Left cardiac atrium (tissue), 4 donors: ENCODE measurements at places on chromosomes 1 and 21.
A peak's percentile ranks its signal among the peaks of the same experiment; 100 is the strongest.

DNA sequence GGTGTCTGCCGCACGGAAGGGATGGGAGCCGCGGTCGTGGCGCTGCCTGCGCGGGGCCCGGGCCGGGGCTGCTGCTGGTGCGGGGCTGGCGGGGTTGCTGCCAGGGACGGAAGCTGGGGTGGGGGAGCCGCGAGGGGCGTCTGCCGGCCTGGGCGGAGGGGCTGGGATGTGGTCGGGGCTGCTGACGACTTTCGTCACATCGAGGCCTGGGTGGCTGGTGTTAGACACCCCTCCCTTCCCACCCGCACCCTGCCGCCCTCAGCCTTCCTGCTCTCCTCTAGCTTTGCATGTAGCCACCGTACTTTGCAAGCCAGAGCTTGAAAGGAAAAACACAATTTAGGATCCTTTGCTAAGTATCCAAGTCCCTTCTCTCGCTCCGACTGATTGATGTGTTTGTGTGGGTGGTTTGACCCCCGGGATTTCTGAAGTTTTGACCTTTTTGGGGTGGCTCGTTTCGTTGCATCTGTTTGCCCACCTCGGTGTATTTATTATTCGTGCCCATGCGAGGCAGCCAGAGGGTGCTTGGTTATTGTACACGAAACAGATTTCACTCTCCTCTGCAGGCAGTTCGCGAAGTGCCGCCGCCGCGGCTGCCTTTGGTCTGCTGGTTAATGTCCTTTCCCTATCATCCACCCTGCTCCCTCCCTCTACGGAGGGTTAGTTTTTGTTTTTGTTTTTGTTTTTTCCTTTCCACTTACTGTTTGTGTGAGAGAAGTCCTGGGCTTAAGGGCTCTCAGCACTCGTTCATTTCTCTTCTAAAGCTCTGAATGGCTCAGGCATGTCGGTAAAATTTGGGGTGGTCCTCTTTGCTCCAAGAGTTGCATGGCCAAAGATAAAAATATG, 868 bp downstream of the C1orf21 start:
- peak; percentile 43 for DNase-seq

GRCh38 chr1:5493851-5494311, 498.3 kb downstream of the NPHP4 start:
- DNase-seq, result no peak

DNA sequence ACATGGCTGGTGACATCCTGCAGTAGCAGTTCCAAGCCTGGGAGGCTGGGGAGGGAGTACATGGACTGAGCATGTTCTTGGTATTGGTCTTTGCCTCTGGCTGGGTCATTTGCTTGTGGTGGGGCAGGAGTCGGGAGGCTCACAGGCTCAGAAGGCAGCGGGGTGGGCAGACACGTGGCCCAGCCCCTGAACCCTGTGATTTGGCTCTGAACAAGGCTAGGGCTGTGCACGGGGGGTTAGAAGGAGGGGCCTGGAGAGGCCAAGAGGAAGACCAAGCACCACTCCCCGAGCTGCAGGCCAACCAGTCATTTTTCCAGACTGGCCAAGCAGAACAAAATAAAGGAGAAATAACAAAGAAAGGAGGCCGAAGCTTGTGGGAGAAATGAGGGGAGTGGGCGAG, 9.7 kb upstream of the PRELP start:
- DNase-seq, result peak; percentile 67

GRCh38 chr1:74703386-74704182, 29.3 kb downstream of the CRYZ start:
- DNase-seq, result no peak

- no peak for DNase-seq
Observed at GRCh38 chr1:57341721-57342120, 82.1 kb downstream of the DAB1 start.

- DNase-seq, result no peak
Observed at GRCh38 chr1:163585796-163586195, 264.0 kb downstream of the NUF2 start.

- DNase-seq, result no peak
Observed at GRCh38 chr21:33022828-33023573, 2.7 kb upstream of the OLIG2 start.

DNA sequence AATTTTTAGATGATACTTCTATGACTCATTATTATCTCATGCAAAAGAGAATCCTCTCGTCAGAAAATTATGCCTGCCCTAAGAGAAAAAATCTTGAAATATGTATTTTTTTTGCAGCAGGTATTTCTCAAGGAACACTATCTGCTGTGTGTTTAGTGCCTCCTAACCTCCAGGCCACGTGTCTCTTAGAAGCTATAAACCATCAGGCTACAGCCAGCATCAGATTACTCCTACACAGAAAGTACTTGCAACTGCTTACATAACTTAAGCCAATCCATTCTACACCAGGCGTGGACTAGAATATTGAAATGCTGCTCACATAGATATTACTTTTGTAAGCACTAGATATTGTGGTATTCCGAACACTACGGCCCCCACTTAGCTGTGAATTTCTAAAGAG, 933.4 kb downstream of the PLA2G4A start:
- DNase-seq, result no peak

DNA sequence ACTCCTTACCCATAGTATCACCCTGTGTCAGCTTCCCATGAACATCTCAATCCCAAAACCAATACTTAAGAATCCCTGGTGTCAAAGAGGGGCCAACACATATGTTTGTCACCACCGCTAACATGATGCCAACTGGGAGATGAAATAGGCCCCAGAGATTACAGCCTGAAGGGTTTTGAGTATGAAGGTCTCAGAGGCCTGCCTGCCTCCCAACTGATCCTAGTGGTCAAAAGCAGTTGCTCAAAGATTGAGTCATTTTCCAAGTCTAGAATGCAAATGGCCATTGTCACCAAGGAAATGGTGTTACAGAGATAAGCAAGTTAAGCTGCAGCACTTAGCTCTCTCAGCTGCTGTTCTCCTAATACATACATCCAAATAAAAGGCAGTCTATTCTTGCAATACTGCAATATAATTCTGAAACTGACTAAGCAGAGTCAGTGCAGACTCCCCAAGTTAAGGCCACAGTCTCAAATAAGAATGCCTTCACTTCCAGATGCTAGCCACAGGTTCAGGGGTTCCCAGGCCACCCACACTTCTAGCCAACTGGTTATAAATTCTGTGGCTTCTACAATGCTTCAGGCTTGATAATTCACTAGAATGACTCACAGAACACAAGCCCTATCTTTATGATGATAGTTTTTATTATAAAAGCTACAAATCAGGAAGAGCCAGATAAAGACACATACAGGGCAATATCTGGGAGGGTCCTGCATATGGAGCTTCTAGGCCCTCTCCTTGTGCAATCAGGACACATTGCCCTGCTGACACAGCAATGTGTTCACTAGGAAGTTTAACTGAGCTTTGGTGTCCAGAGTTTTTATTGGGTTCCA, 18.7 kb downstream of the DUSP10 start:
- no peak for DNase-seq

GRCh38 chr1:183165456-183165855, 20.6 kb upstream of the LAMC2 start:
- DNase-seq, result no peak
